Smooth muscle cell of the coronary artery (primary cell): ENCODE measurements at places on chromosomes 7 and 10. TPM values are rescaled to one million over a fixed set of nuclear protein-coding genes. Genes with fewer than 3 reads are reported as not detected.

The LHPP gene
- 5.7 and 8.1 TPM in 2 replicates for total RNA-seq

The EIF3B gene
- total RNA-seq, result 140 and 165 TPM in 2 replicates

The GPR15LG gene
- not detected in 2 replicates for total RNA-seq

The FAM241B gene
- total RNA-seq, result 0.60 TPM in 1 of 2 replicates, not detected in the other

The CNPY1 gene
- total RNA-seq, result not detected in 2 replicates

The OR9A2 gene
- total RNA-seq, result 0.12 TPM in 1 of 2 replicates, not detected in the other

The IRF5 gene
- 0.15 TPM in 1 of 2 replicates, not detected in the other for total RNA-seq

The RBP4 gene
- 0.15 and 0.23 TPM in 2 replicates for total RNA-seq

The EVX1 gene
- total RNA-seq, result not detected in 2 replicates
